ENCODE measurements at places on chromosomes 1 and 21. TPM values are rescaled to one million over a fixed set of nuclear protein-coding genes. Genes with fewer than 3 reads are reported as not detected.

GRCh38 chr1:65001231-65001792, 35.0 kb upstream of the JAK1 start:
- peak; percentile 67 for DNase-seq

GRCh38 chr1:228646717-228647522, 88.4 kb upstream of the RHOU start:
- peak; percentile 56 for DNase-seq

- no peak for DNase-seq
These were observed 293.1 kb upstream of the LYPLAL1 start for GRCh38 chr1:218880484-218881060.

- no peak for DNase-seq
These were observed 7.5 kb upstream of the G0S2 start for GRCh38 chr1:209667708-209668107.

DNA sequence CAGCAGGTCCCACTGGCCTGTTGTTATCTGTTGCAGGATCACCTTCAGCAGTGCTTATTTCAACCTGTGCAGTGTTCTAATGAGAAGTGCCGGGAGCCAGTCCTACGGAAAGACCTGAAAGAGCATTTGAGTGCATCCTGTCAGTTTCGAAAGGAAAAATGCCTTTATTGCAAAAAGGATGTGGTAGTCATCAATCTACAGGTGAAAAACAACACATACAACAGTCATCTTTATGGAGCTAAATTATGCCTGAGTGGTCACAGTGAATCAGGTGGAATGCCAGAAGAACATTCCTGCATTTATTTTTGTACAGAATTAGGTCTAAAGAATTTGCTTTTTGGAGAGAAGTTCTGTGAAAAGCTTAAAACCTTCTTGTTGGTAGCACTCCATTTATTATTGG, 33.2 kb downstream of the TRAF5 start:
- no peak for DNase-seq

DNA sequence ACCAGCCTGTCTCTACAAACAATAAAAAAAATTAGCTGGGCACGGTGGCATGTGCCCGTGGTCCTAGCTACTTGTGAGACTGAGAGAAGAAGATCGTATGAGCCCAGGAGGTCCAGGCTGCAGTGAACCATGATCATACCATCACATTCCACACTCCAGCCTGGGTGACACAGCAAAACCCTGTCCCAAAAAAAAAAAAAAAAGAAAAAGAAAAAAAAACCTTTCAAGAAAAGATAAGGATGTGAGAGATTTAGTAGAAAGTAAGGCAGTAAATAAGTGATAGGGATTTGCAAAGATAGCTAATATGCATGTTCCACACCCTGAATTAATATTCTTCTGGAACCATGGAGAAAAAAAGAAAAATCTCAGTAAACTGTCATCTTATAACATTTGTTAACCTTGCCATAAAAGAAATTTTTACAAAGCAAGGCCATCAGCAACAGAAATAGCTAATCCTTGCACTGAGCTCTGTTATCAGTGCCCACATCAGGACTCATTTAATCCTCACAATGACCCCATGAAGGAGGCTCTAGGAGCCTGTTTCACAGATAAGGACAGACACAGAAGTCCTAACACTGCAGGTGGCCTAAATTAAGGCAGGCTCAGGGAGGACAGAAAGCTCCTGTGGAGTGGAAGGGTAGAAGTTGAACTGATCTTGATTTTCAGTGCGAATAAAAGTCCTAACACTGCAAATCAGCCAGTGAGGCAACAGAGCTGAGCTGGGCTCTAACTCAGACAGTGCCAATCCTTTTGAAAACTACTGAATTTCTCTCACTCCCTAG, 7.6 kb downstream of the GNB1 start:
- no peak for DNase-seq

- peak; percentile 37 for DNase-seq
These were observed 220.5 kb downstream of the CENPF start for GRCh38 chr1:214823311-214824117.

DNA sequence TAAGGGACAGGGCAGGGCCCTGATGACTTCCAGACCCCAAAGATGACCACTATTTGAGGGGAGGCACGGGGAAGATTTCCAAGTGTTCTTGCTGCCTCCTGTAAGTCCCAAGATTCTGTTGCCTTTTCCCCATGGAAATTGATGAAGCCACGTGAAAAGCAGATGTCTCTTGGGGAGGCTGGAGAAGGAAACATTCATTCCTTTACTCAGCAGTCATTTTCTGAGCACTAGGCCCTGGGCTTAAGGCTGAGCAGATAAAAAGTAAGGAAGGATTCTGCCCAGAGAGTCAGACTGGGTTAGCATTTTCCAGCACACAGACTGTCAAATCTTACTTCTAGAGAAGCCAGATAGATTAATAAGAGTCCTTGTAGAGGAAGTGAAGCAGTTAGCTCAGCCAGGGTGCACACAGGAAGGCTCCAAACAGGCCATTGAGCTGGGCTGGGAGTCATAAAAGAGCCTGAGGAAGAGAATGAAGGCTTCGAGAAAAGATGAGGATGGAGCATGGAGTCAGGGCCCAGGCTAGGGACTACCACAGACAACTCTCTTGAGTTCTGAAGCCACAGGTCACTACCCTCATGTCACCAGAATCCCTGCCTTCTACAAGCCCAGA, 10.1 kb downstream of the EXTL1 start:
- DNase-seq = no peak

DNA sequence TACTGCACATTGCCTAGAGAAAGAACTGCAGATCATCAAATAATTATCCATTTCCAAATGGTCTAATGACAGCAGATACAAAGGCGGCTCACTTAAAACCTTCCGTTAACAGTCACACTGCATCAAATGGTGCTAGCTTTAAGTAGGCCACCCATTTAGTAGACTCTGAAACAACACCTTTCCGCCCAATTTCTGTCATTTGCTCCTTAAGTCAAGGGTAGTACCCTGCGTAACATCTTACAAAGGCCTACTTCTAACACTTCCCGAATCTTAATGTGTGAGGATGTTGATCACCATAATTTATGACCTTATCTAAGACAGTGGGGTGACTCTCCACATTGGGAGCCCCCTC, 692 bp upstream of the RALGPS2 start:
- DNase-seq = no peak

GRCh38 chr1:4978660-4979390, 324.4 kb downstream of the AJAP1 start:
- DNase-seq = no peak

GRCh38 chr1:168903237-168903830, 174.3 kb upstream of the DPT start:
- no peak for DNase-seq

GRCh38 chr21:43694437-43695079, 24.4 kb upstream of the PDXK start:
- DNase-seq = no peak

DNA sequence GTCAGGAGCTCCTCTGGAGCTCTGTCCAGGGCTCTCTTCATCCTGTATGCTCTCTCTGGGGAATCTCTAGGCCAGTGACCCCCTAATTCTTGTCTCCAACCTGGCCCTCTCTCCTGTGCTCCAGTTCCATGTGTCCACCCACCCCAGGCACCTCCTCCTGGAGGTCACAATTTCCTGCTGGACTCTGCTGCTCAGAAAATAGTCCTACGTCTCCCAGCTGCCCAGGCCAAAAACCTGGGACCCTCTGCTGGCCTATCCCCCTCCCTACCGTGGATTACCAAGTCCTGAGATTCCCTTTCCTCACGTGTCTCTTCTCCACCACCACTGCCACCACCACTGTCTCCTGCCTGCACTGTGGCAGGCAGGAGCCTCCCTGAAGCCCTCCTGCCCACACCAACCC, 11.7 kb downstream of the NES start:
- no peak for DNase-seq

DNA sequence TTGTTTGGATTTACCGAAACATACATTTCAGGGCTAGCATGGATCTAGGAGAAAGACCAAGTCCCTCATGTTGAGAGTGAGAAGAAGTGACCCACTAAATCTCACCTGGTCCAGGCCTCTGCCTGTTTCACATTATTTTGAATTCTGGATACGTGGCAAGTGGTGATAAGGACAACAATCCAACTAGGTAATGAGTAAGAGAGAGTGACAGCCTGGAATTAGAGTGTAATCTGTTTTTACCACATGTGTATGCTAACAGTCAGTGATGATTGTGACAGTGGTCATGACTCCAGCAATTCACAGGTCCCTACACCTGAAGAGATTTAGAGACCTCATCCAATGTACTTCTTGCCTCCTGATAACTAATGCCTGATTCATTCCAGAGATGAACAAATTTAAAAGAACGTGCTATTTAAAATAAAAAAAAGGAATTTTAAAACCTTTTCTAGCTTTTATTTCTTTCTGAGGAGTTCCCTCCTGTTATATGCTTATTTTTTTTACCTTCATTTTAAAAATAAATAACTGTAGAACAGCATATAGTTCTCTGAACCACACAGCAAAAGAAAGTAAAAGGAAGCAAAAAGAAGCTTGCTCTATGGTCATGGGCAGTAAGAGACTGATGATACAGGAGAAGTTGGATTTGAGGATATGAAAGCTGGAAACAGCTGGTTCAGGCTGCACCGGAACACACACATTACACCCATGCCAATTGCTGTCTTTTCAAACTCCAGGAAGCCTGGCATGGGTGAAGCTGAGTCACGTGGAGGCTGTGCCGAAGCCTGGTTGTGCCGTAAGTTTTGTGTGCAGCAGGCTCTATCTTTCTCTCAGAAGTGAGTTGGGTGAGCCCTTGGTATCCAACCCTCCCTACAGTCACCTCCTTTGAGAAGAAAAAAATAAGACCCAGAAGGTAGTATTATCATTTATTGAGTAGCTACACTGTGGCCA, 14.7 kb downstream of the C1orf116 start:
- DNase-seq = no peak

DNA sequence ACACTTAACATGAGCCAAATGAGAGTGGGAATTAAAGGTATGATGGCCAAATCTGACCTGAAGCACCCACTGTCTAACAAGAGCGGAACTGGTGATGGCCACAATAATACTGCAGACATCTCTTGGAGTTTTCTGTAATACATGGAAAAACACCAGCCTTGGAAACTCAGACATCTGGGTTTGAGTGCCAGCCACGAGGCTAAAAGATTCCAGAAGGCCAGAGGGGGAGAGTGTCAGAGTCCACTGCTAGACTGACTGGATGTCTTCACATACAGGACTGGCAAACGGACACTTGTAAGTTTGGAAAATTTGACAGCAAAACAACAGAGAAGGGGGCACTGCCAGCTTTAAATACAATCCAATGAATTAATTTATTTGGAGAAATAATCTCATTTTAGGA, 175.1 kb downstream of the ADSS2 start:
- no peak for DNase-seq

DNA sequence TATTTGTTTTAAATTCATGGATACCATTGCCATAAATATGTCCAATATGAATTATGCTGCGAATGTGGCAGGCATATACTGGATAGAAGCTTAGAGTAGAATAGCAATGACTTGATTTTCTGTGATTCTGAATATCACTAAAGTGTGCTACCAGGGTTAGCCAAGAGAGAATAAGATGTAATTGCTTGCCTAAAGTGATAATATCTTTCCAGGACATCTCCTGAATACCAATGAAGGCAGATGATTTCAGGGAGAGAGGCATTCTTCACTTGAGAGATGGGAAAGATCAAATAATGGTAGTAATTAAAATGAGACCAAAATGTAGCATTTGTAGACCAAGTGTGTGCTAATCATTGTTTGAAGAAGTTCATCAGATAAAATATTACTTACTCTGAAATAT, 53.4 kb upstream of the KIAA1614 start:
- DNase-seq = no peak

GRCh38 chr1:31822766-31823165, 6.9 kb upstream of the SPOCD1 start:
- no peak for DNase-seq

GRCh38 chr1:1286313-1287261, 6.4 kb downstream of the SCNN1D start:
- DNase-seq = peak; percentile 31

DNA sequence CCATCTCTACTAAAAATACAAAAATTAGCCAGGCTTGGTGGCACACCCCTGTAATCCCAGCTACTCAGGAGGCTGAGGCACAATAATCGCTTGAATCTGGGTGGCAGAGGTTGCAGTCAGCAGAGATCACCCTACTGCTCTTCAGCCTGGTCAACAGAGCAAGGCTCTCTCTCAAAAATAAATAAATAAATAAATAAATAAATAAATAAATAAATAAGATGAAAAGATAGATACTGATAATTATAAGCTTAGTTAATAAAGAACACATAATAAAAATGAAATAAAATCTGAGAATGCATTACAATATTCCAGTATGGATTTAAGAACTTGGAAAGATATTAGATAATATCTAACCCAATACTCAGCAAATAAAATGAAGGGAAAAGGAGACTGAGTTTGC, 235.9 kb upstream of the DAB1 start:
- DNase-seq = no peak

GRCh38 chr1:65881067-65881594, 88.4 kb downstream of the PDE4B start:
- no peak for DNase-seq

DNA sequence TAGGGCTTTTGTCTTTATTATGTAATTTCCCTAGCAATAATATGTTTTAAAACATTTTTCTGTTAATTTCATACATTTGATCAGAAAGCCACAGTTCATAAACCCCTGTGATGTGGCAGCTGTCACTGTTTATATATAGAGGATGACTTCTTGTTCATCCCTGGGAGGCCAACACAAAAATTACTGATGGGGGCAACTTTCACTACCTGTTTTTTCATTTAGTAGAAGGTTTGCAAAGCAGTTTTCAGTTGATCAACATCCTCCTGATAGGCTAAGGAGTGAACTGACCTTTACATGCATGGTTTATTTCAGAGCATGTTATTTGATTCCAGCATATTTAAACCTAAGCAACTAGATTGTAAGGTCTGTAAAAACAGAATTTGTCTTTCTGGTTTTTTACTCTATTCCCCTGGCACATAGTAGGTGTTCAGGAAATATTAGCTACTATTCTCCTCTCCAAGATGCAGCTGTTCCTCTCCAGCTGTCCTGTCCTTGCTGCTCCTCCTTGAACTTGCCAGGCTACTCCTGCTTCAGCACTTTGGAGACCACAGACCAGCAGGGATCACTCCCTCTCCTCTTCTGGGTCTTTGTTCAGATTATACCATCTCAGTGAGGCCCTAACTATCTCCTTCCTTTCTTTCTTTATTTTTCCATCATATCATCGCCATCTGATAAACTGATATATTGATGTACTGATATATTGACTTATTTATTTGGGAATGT, 54.7 kb downstream of the ROR1 start:
- DNase-seq = no peak

NCAM2 gene
- total RNA-seq = 2.6 TPM

RGS13 gene
- total RNA-seq = not detected

LINGO4 gene
- total RNA-seq = not detected

C1orf141 gene
- not detected for total RNA-seq

CR1L gene
- total RNA-seq = 0.37 TPM

SELL gene
- total RNA-seq = not detected

HLX gene
- 0.88 TPM for total RNA-seq

All from H9 (cell line).